ENCODE measurements at places on chromosomes 7 and 10.

- no peak overlapping the region for H3K27ac ChIP-seq
- DNase-seq: no peak
- H3K4me1 ChIP-seq: no peaks in the 10 kb centered on the region
- no peak overlapping the region for H3K4me3 ChIP-seq
- H3K27me3 ChIP-seq: no peaks in the 10 kb centered on the region
Measured at GRCh38 chr10:49478819-49479218, 60.1 kb downstream of the ERCC6 start.

GRCh38 chr7:26340476-26341018 is 48.9 kb downstream of the SNX10 start:
- no peak overlapping the region for H3K4me3 ChIP-seq
- no peak overlapping the region for H3K27ac ChIP-seq
- H3K36me3 ChIP-seq: no peaks in the 10 kb centered on the region

DNA sequence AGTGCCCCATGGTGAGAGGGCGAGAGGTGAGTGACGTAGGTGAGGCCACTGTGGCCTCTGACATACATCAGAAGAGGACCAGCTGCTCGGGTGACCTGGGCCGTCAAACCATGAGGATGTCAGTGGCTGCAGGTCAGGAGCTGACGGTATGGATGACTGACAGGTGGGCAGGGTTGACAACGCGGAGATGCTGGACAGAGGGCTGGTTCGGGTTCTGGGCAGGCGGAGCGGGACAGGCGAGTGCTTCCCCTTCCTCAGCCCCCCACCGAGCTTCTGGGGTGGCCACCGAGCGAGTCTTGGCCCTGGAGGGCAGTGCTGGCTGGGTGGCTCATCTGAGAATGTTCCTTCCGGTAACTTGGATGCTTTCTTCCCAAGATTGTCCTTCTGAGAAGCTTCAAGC is 91.8 kb downstream of the ACTR3B start:
- H3K36me3 ChIP-seq: peaks cover 47% of the 10 kb centered on the region
- no peak for DNase-seq
- no peaks in the 10 kb centered on the region for H3K27me3 ChIP-seq
- H3K27ac ChIP-seq: no peak overlapping the region
- H3K4me3 ChIP-seq: no peak overlapping the region

DNA sequence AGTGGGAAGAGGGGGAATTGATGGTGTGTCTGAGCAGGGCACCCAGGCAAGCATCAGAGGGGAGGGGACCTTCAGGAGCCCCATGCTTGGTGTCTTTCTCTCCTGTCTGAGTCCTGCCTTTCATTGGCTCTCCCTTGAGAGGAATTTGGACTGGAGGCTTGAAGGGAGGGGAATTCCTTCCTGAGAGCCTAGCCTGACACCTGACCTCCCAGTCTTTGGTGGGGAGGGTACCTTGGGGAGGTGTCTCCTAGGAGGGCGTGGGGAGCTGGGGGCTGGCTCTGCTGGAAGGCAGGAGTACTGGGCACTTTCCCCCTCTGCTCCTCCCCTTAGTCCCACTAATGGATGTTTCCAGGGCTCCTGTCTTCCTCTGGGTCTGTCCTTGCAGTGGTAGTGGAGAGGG is 1.3 kb upstream of the SFRP5 start:
- peaks cover 69% of the 10 kb centered on the region for H3K27me3 ChIP-seq
- H3K36me3 ChIP-seq: no peaks in the 10 kb centered on the region
- no peak for DNase-seq
- peaks cover 16% of the 10 kb centered on the region for H3K4me1 ChIP-seq

DNA sequence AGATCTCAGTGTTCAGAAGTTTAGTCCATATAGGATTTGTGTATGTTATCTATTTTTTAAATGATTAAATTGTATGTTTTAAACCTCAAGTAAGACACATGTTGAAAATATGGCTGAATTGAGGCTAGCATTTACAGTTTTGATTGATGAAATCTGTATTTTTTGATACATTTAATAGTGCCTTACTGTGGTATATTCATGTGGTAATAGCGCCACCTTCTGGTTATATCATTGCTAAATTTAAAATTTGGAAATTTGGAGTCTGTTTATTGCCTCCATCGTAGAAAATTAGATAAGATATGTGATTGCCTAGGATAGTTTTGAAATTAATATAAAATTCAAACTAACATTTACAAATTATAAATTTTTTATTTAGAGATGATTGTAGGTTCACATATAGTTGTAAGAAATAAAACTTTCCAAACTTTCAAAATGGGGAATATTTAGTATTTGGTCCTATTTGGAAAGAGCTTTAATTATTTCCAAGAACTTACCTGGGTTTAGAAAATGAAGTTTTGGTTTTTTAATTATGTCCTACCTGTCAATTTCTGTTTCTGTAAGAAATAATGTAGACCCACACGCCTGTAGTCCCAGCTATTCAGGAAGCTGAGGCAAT is 19.1 kb upstream of the ARMS2 start:
- H3K27ac ChIP-seq: no peak overlapping the region
- H3K4me3 ChIP-seq: no peak overlapping the region
- no peaks in the 10 kb centered on the region for H3K27me3 ChIP-seq
- peaks cover 27% of the 10 kb centered on the region for H3K36me3 ChIP-seq

All from left ventricle myocardium inferior (tissue), 1 donor.